A549 treated with AZD2906 at 1 μM for 4 hours (cell line): ENCODE measurements at places on chromosomes 3 and 15. TPM values are rescaled to one million over a fixed set of nuclear protein-coding genes. Genes with fewer than 3 reads are reported as not detected.

RYR3 gene
- 0.02 to 0.07 TPM (median 0.02 TPM) in 5 replicates for total RNA-seq

MST1R gene
- total RNA-seq, result 4.5 to 6.4 TPM (median 6.1 TPM) in 5 replicates

MCTP2 gene
- not detected in 5 replicates for total RNA-seq

STX19 gene
- total RNA-seq, result 0.13 TPM in 1 of 5 replicates, not detected in the others

ARPIN gene
- total RNA-seq, result 9.6 to 12.7 TPM (median 12.2 TPM) in 5 replicates

ILDR1 gene
- total RNA-seq, result not detected in 5 replicates

CACNA2D3 gene
- total RNA-seq, result 0.09 to 0.32 TPM (median 0.16 TPM) in 5 replicates

GCNT3 gene
- total RNA-seq, result 102 to 122 TPM (median 111 TPM) in 5 replicates

ADAMTS17 gene
- total RNA-seq, result 0.13 to 0.42 TPM (median 0.16 TPM) in 5 replicates

EIF4E3 gene
- 3.3 to 4.6 TPM (median 3.5 TPM) in 5 replicates for total RNA-seq

NECTIN3 gene
- total RNA-seq, result 17.0 to 24.1 TPM (median 20.3 TPM) in 5 replicates

KBTBD8 gene
- 0.44 to 1.4 TPM (median 0.53 TPM) in 5 replicates for total RNA-seq

LINGO1 gene
- total RNA-seq, result 6.7 to 11.6 TPM (median 9.6 TPM) in 5 replicates

GPR15 gene
- not detected in 5 replicates for total RNA-seq

TMEM158 gene
- 6.3 to 11.3 TPM (median 10.0 TPM) in 5 replicates for total RNA-seq

DUOXA2 gene
- not detected in 5 replicates for total RNA-seq

SV2B gene
- total RNA-seq, result 0.13 to 0.28 TPM (median 0.15 TPM) in 5 replicates

TM4SF18 gene
- total RNA-seq, result 27.2 to 41.6 TPM (median 29.5 TPM) in 5 replicates

GRIP2 gene
- 0.53 to 1.4 TPM (median 1.3 TPM) in 5 replicates for total RNA-seq

NAALADL2 gene
- total RNA-seq, result 0.09 to 0.28 TPM (median 0.15 TPM) in 4 of 5 replicates, not detected in the other

TIMP4 gene
- total RNA-seq, result 10.6 to 13.6 TPM (median 11.5 TPM) in 5 replicates

LIPH gene
- total RNA-seq, result 3.9 to 6.0 TPM (median 5.0 TPM) in 5 replicates

SCN11A gene
- 0.01 to 0.02 TPM (median 0.01 TPM) in 3 of 5 replicates, not detected in the others for total RNA-seq

INTS14 gene
- total RNA-seq, result 40.3 to 48.6 TPM (median 41.5 TPM) in 5 replicates

TRIM42 gene
- not detected in 5 replicates for total RNA-seq

ARL14 gene
- 0.30 to 0.59 TPM (median 0.41 TPM) in 5 replicates for total RNA-seq

DUSP7 gene
- total RNA-seq, result 19.0 to 20.8 TPM (median 20.0 TPM) in 5 replicates

SLC6A1 gene
- not detected in 5 replicates for total RNA-seq

CSTA gene
- 0.81 to 1.1 TPM (median 0.86 TPM) in 5 replicates for total RNA-seq

COL8A1 gene
- total RNA-seq, result not detected in 5 replicates

HYAL1 gene
- total RNA-seq, result 0.39 to 0.84 TPM (median 0.54 TPM) in 5 replicates

SEMA5B gene
- 0.22 to 0.31 TPM (median 0.26 TPM) in 5 replicates for total RNA-seq

ALG1L2 gene
- total RNA-seq, result not detected in 5 replicates

MYO5C gene
- 4.8 to 6.6 TPM (median 5.9 TPM) in 5 replicates for total RNA-seq

KPNA1 gene
- 50.4 to 61.0 TPM (median 60.2 TPM) in 5 replicates for total RNA-seq

DPPA2 gene
- total RNA-seq, result not detected in 5 replicates

GOLGA8K gene
- total RNA-seq, result 0.31 to 1.2 TPM (median 0.75 TPM) in 5 replicates

CD96 gene
- total RNA-seq, result not detected in 5 replicates

SLC22A13 gene
- total RNA-seq, result 0.06 to 0.14 TPM (median 0.09 TPM) in 4 of 5 replicates, not detected in the other

CRYGS gene
- total RNA-seq, result 0.39 to 0.85 TPM (median 0.63 TPM) in 5 replicates

MUC20 gene
- total RNA-seq, result 0.30 to 0.87 TPM (median 0.61 TPM) in 5 replicates

PPM1M gene
- total RNA-seq, result 3.8 to 5.7 TPM (median 4.9 TPM) in 5 replicates

MAP6D1 gene
- 4.7 to 8.3 TPM (median 7.4 TPM) in 5 replicates for total RNA-seq

ANKRD63 gene
- 0.24 to 0.43 TPM (median 0.33 TPM) in 5 replicates for total RNA-seq

COLQ gene
- total RNA-seq, result 0.17 to 0.33 TPM (median 0.25 TPM) in 5 replicates

ARGFX gene
- not detected in 5 replicates for total RNA-seq
